Caki2 (cell line): ENCODE measurements at places on chromosomes 13 and 19. TPM values are rescaled to one million over a fixed set of nuclear protein-coding genes. Genes with fewer than 3 reads are reported as not detected.

The PGLYRP2 gene
- not detected in 2 replicates for total RNA-seq

The PGLYRP1 gene
- total RNA-seq, result not detected in 2 replicates

The MPND gene
- 36.5 and 57.5 TPM in 2 replicates for total RNA-seq

The FGF21 gene
- not detected in 2 replicates for total RNA-seq

DNA sequence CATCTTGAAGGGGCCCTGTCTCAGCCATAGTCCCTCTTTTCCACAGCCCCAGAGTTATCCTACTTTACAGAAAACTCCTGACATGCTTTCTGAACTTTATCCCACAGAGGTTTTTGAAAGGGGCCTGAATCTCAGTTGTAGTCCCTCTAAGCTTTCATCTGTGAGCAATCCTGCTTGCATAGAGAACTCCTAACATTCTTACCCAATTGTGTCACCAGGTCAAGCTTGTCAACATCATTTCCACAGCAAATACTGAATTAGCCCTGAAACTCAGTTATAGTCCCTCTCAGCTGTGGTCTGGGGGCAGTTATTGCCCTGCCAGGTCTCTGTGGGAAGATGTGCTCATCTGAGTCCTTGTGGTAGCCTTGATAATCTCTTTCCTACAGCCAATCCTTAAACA is 2190.3 kb upstream of the PCDH20 start:
- no peak for DNase-seq

DNA sequence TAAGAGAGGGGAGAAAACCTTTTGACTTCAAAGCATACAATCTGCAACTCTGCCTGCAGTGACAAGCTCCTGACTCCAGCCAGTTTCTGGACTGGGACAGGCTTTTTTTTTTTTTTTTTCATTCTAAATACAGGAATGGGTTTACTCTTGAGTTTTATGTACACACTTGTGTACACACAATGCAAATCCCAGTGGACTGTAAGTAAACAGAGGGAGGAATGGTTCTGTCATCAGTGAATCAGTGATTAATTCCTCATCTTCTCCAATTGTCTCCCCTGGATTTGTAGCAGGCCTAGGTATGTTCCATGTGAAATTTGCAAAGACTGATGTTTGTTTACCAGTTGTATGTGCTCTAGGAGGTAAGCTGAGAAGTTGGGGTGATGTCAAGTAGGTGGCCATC is 184.8 kb downstream of the SHISA2 start:
- DNase-seq, result no peak

GRCh38 chr19:1001538-1002166 is 1.4 kb downstream of the GRIN3B start:
- no peak for DNase-seq

DNA sequence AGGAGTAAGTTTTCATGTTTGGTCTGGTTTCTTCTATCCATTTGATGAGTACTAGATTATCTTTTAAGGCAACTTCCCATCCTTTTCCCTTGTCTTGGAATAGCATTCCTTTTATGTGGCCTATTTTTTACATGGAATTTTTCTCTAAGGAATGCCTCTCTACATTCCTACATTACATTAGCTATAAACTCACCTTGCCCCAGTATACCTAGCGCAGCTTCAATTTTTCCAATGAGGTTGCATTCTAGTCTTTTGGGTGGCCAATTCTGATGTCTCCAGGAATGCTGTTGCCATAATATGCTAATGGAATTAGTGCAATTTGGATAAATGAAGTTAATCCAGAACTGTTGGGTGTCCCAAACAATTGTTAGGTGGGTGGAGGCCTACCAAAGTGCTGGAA is 33.8 kb downstream of the KBTBD6 start:
- no peak for DNase-seq
